Myocyte (in vitro differentiated cells): ENCODE measurements at places on chromosomes 6 and 20.
A peak's percentile ranks its signal among the peaks of the same experiment; 100 is the strongest.

DNA sequence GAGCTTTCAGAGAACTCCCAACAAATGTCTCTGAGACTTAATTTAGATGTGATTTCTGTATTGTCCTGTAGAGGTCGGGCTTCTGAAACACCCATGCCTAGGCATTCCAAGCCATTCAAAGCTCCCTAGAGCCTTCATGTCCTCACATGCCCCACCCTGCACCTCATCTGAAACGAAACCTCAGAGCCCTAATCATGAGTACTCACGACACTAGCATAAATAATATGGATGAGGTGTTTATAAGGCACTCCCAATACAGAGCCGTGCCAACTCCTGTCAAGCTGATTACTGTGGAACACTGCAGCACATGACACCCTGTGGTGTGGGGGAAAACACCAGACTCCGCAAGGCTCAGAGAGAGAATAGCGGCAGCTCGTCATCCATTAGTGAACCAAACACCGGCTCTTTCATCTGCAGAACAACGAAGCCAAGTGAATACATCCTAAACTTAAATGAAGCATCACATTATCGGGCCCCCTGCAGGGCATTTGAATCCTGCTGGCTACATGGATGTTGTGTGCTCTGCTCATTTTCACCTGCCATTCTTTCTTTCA is 83.8 kb downstream of the FNDC1 start:
- DNase-seq = peak; percentile 78

GRCh38 chr20:58971429-58971828 is 9.6 kb upstream of the NELFCD start:
- DNase-seq = no peak

DNA sequence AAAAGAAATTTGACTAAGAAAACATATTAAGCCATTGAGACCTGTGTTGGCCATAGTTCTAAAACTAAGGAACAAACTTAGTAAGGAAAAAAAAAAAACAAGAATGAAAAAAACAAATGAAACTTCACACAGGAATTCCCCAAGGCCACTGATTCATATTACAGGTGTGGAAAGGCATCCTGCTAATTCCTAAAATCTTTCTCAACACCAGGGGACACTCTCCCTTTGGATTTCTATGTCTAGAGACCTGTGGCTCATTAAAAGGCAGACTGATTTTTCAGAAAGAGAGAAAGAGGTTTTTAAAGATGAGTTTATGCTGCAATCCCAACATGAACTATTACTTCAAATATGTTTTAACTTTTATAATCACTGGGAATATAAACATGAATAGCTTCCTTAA is at the start of gene OR12D1:
Gene OR12D1, plus strand, starts transcription at position 341 of the 400 bp plus-strand sequence.
- DNase-seq = no peak

DNA sequence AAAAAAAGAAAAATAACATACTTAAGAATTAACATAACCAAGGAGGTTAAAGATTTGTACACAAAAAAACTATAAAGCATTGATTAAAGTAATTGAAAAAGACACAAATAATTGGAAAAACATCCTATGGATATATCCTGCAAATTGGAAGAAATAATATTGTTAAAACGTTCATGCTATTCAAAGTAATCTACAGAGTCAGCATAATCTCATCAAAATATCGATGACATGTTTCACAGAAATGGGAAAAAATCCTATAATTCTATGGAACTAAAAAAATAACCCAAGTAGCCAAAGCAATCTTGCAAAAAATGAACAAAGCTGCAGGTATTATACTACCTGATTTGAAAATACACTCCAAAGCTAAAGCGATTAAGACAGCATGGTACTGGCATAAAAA is 23.3 kb downstream of the OR5V1 start:
- no peak for DNase-seq

DNA sequence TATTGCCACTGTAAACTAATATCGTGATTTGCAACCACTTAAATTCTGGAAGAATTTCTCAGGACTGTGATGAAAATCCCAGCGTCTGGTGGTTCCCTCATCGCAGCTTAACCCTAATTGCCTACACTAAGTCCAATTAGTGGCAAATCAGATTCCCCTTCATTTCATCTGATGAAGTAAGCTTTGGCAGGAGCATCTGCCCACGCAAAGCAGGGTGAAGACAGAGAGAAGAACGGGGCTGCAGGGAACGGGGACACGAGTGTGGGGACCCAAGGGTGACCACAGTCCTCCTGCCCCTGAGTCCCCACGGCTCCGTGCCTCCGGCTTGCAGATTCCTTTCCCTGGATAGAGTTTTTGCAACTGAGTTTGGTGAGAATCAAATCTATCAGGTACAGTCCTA is 159.5 kb downstream of the LY86 start:
- no peak for DNase-seq

DNA sequence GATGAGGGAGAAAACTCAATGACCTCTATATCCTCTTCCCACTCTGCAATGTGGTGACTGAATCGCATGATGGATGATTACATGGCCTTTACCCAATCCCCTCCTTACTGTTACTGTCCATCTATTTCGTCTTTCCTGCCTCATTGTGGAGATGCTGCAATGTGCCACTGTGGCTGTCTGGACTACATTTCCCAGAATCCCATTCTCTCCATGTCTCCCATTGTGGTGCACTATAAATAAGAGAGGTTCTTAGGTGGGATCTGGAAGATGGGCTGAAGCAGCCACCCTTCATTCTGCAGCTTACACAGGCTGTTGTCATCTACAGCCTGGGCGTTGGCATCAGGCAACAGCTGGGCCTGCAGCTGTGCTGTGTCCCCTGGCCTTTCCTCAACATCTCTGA is 233.6 kb downstream of the PRKN start:
- DNase-seq = no peak

DNA sequence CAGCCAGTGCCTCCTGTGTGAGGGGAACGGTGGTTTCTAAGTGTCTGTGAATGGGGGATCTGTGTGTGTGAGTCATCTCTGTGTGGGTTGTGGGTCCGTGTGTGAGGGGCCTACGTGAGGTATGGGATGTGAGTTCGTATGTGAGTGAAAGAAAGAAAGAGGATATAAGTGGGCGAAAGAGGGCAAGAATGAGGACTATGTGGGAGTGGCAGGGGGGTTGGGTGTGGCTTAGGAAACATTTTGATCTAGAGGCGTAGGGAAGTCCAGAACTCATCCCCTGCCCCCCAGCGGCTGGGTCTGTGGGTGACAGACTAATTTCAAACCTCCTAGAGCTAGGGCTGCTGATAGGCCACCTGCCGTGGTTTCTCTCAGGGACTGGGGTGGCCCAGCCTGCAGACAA is 35.5 kb downstream of the DHX35 start:
- DNase-seq = peak; percentile 85

DNA sequence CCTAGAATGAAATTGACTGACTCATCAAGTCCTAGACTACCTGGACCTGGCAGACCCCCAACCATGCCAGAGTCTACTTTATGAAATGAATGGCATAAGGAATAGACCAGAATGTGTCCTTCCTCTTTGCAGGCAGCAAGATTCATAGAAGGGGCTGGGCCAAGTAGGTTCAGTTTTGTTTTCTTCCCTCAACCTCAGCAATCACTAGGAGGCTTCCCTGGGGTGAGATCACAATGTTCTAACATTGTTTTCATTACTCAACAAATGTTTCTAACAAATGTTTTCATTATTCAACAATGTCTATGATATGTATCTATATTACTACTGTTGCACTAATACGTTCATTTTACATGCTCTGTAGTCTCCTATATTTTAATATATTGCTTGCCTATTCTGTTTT is 8.4 kb upstream of the FAM162B start:
- no peak for DNase-seq

DNA sequence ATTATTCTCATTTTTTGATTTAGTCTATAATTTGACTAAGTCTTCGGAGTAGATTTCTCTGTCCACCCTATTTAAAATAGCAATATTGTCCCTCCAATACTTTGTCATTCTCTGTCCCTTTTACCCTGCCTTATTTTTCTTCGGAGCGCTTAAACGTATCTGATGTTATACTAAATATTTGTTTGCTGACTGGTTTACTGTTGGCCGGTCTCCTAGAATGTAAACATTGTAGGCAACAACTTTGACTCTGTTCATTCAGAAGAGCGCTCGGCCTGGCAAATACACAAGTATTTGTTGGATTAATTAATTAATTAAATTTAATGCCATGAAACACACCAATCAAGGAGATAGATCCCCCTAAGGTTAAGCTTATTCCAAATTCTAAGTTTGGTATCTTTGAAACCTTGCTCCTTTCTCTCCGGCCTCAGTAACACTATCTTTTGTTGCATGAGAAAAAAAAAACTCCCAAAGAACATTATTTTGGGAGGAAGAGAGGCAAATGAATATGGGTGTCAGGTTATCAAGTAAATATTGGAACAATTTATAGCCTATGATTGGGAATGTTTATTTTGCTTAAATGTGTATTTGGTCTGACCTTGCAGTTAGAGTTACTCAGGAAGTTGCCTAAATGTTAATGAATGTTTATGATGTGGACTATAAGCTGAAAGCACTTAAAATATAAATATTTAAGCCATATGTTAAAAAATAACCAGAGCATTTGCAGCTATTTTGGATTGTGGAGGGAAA is 231.1 kb downstream of the SOX4 start:
- no peak for DNase-seq

GRCh38 chr6:17867880-17868279 is 119.6 kb downstream of the KIF13A start:
- DNase-seq = peak; percentile 56

DNA sequence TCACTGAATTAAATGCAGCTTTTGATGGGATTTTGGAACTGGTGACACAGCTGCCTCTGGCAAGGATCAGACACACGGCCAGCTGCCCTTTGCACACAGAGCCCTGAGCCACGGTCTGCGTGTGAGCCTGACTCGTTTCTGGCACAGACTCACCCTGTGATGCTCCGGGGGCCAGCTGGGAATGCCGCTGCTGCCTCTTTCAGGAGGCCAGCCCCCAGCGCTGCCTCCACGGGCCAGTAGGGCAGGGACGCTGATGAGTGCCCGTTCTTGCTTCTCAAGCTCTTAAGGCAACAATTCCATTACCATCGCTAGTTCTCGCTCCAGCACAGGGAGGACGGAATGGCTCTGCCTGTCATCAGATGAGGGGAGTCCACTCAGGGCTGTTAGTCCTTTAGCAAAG is 61.6 kb downstream of the IRF4 start:
- peak; percentile 88 for DNase-seq

DNA sequence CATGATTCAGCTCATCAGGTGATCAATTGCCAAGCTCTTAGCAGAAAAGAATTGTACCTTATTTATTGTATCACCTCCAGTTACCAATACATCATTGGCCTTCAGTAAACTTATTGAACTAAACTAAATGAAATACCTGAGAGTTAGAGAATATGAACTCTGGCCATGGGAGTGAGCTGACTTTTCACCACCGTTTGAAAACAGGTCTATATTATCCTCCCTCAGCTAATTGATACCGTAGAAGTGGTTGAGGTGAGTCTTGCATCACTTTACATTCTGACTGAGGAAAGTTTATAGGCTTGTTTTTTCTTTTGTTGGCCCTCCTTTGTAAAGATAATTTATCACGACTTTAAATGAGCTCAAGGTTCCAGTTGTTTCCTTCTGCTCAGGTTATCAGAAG is 52.5 kb upstream of the ADGRG6 start:
- no peak for DNase-seq

- DNase-seq = peak; percentile 34
These were observed 1.3 kb downstream of the RGS19 start for GRCh38 chr20:64077876-64078551.

- DNase-seq = no peak
These were observed 135.1 kb downstream of the QRSL1 start for GRCh38 chr6:106764353-106764980.

GRCh38 chr6:11734861-11735613 is 43.6 kb downstream of the ADTRP start:
- no peak for DNase-seq

DNA sequence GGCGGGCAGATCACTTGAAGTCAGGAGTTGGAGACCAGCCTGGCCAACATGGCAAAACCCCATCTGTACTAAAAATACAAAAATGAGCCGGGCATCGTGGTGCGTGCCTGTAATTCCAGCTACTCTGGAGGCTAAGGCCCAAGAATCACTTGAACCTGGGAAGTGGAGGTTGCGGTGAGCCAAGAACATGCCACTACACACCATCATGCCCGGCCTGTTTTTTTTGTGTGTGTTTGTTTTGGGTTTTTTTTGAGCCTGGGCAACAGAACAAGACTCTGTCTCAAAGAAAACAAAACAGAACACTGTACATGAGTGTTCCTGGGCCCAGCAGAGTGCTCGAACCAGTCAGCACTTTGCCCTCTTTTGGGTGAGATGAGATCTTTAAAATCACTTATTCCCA is 159.1 kb downstream of the MTHFD1L start:
- DNase-seq = no peak
